ENCODE measurements at places on chromosomes 11 and 22.

- no peak for DNase-seq
These were observed 254.8 kb downstream of the GUCY1A2 start for GRCh38 chr11:106763501-106763900.

GRCh38 chr11:57109331-57109730 lies 72.4 kb upstream of the LRRC55 start:
- no peak for DNase-seq

DNA sequence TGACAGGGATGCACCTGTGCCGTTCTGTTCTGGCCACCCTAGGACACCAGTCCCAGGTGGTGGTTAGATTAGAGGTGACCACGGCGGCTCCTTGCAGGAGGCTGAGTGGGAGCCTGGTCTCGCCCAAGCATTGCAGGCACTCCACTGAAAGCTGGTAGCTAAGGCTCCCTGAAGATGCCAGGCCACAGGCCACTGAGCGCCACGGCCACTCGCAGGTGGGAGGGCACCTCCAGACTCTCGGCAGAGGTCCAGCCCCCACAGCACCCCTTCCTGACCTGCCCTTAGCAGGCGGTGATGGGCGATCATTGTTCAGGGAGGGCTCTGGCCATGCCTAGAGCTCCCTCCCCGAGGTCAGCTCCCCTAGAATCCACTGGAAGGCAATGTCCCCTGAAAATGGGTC lies 1270.2 kb downstream of the BRD1 start:
- no peak for DNase-seq

GRCh38 chr11:1349327-1350041 lies 40.1 kb upstream of the TOLLIP start:
- no peak for DNase-seq

- DNase-seq = no peak
These were observed 240.6 kb upstream of the PDGFD start for GRCh38 chr11:104404231-104405175.

DNA sequence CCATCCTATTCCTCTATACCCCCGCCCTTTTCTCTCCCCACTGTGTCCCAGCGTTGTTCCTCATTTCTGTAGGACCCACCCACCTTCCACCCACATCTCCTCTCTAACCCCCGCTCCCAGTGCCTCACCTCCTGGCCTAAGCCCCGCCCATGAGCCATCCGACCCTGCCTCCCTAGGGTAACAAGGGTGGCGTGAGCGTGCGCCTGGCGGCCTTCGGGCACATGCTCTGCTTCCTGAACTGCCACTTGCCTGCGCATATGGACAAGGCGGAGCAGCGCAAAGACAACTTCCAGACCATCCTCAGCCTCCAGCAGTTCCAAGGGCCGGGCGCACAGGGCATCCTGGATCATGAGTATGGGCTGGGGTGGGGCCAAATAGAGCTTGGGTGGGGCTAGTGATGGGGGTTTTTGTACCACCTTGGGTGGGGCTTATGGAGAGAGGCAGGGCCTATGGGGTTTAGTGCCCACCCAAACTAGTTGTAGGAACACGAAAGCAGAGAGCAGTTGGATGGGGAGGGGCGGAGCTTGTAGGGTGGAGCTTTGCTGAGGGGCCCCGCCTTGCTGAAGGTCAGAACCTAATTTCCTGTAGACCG lies 4.5 kb downstream of the INPP5J start:
- no peak for DNase-seq

All from pons (tissue), 1 donor.